ENCODE measurements at places on chromosomes 1 and 21.

DNA sequence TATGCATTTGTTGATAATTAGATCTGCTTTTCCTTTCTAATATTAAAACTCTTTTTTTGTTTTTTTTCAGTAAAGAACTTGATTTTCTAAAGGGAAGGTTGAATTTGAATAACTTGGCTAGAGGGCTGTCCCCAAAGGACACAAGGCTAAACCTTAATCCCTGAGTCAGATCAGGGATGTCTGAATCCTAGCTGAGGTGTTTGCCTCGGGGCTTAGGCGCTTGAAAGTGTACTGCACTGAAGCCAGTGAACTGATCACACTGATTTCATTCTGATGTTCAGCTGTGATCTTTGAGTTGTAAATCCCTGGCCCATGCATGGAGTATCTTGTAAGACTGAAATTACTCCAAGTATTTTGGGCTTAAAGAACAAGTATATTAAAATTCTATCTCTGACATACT, 42.8 kb downstream of the MTR start:
- H3K27me3 ChIP-seq, result no peaks in the 10 kb centered on the region
- H3K4me3 ChIP-seq, result no peak overlapping the region
- no peak overlapping the region for H3K27ac ChIP-seq

- peaks cover 3% of the 10 kb centered on the region for H3K36me3 ChIP-seq
- peaks cover 28% of the 10 kb centered on the region for H3K4me1 ChIP-seq
- DNase-seq, result no peak
- no peaks in the 10 kb centered on the region for H3K27me3 ChIP-seq
Observed at GRCh38 chr21:42219606-42220137, 732 bp downstream of the ABCG1 start.

GRCh38 chr1:74699331-74699730, 25.7 kb upstream of the ERICH3 start:
- peaks cover 25% of the 10 kb centered on the region for H3K36me3 ChIP-seq
- H3K27ac ChIP-seq, result no peak overlapping the region
- H3K27me3 ChIP-seq, result no peaks in the 10 kb centered on the region
- no peaks in the 10 kb centered on the region for H3K4me1 ChIP-seq
- no peak for DNase-seq

GRCh38 chr1:159838715-159839114, 12.0 kb downstream of the SLAMF8 start:
- no peak overlapping the region for H3K4me3 ChIP-seq
- no peaks in the 10 kb centered on the region for H3K27me3 ChIP-seq
- no peaks in the 10 kb centered on the region for H3K4me1 ChIP-seq

- peak overlapping the region; percentile 18 for H3K27ac ChIP-seq
- H3K4me1 ChIP-seq, result peaks cover 11% of the 10 kb centered on the region
- DNase-seq, result no peak
- no peaks in the 10 kb centered on the region for H3K36me3 ChIP-seq
Observed at GRCh38 chr1:68228851-68229250, 3.5 kb downstream of the WLS start.

DNA sequence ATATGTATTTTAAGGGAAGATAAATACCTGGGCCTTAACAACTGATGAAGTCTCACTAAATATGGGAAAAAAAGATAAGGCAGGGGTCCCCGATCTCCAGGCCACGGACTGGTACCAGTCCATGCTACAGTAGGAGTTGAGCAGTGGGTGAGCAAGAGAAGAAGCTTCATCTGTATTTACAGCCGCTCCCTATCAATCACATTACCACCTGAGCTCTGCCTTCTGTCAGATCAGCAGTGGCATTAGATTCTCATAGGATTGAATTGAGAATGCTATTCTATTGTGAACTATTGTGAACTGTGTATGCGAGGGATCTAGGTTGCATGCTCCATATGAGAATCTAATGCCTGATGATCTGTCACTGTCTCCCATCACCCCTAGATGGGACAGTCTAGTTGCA, 43.0 kb upstream of the PAXBP1 start:
- no peak overlapping the region for H3K27ac ChIP-seq
- H3K4me1 ChIP-seq, result no peaks in the 10 kb centered on the region
- H3K36me3 ChIP-seq, result no peaks in the 10 kb centered on the region
- no peak for DNase-seq

DNA sequence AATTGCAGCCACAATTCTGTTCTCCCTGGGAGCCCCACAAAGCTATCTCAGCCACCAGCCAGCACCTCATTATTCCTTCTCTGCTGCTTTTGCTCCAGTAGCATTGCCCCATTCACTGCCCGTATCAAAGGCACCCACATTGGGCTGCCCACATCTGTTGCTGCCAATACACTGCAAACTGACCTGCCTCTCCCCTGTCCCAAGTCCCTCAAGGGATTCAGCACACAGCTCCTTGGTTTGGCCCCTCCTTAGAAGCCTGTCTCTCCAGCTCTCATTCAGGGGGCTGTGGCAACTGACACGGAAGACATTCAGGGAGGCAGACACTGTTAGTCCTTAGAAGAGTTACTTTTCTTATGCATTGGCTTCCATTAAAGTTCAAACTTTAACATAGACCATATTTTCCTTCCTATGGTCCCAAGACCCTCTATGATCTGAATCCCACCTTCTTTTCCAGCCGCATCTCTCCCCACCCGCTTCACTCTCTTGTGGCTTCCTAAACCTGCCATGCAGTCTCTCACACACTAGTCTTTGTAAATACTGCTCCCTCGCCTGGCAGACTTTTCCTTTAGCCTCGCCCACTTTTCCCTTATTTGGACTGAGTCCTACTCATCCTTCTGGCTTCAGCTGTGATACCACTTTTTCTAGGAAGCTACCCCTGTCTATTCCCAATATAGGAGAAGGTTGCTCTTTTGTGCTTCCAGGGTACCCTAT, 19.3 kb upstream of the KLHDC8A start:
- H3K27ac ChIP-seq, result no peak overlapping the region
- H3K27me3 ChIP-seq, result no peaks in the 10 kb centered on the region
- H3K4me3 ChIP-seq, result no peak overlapping the region
- H3K36me3 ChIP-seq, result no peaks in the 10 kb centered on the region

DNA sequence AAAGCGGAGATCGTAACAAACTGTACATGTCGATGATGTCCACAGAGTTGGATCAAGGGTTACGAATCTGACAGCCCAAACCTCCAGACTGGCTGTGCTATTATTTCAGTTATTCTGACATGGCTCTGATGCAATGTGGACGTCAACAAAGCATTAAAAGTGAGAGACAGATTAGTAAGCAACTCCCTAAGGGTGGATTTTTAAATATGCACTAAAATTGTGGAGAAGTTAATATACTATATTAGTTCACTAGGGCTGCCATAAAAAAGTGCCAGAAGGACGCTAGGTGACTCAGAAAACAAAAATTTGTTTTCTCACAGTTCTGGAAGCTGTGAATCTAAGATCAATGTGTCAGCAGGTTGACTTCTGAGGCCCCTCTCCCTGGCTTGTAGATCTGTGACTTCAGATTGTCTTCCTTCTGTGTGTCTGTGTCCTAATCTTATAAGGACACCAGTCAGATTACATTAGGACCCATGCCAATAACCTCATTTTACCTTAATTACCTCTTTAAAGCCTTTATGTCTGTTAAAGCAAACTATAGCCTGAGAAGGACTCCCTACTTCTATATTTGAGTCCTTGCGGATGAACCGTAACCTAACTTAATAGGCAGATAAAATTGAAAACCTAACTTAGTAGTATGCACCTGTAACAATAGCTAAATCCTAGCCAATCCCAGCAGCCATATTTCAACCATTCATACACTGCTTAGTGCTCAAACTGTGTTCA, 66.0 kb upstream of the BACH1 start:
- H3K4me1 ChIP-seq, result peaks cover 9% of the 10 kb centered on the region
- no peaks in the 10 kb centered on the region for H3K36me3 ChIP-seq
- no peak overlapping the region for H3K27ac ChIP-seq
- no peak for DNase-seq
- H3K27me3 ChIP-seq, result no peaks in the 10 kb centered on the region

- no peak overlapping the region for H3K27ac ChIP-seq
- no peaks in the 10 kb centered on the region for H3K27me3 ChIP-seq
- DNase-seq, result no peak
- H3K36me3 ChIP-seq, result no peaks in the 10 kb centered on the region
- H3K4me1 ChIP-seq, result no peaks in the 10 kb centered on the region
Observed at GRCh38 chr1:213761845-213762407, 225.8 kb upstream of the PROX1 start.

DNA sequence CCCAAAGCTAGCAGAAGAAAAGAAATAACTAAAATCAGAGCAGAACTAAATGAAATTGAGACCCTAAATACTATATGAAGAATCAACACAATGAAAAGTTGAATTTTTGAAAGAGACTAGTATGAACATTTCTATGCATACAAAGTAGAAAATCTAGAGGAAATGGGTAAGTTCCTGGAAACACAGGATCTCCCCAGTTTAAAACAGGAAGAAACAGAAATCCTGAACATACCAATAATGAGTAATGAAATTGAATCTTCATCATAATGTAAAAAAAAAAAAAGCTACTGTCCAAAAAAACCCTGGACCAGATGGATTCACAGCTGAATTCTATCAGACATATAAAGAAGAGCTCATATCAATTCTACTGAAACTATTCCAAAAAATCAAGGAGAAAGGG, 233.5 kb downstream of the PLPP3 start:
- no peak for DNase-seq
- H3K4me1 ChIP-seq, result no peaks in the 10 kb centered on the region
- no peaks in the 10 kb centered on the region for H3K36me3 ChIP-seq
- H3K27ac ChIP-seq, result no peak overlapping the region
- H3K27me3 ChIP-seq, result no peaks in the 10 kb centered on the region

GRCh38 chr21:25005388-25005787, 601.9 kb downstream of the MRPL39 start:
- no peaks in the 10 kb centered on the region for H3K36me3 ChIP-seq
- no peak overlapping the region for H3K27ac ChIP-seq
- H3K4me1 ChIP-seq, result no peaks in the 10 kb centered on the region
- no peaks in the 10 kb centered on the region for H3K27me3 ChIP-seq
- no peak overlapping the region for H3K4me3 ChIP-seq

- no peak for DNase-seq
- no peak overlapping the region for H3K4me3 ChIP-seq
- no peaks in the 10 kb centered on the region for H3K4me1 ChIP-seq
- no peaks in the 10 kb centered on the region for H3K27me3 ChIP-seq
- H3K36me3 ChIP-seq, result no peaks in the 10 kb centered on the region
Observed at GRCh38 chr1:69985376-69985775, 220.0 kb downstream of the LRRC40 start.
